ENCODE measurements at places on chromosomes 6 and 20.

DNA sequence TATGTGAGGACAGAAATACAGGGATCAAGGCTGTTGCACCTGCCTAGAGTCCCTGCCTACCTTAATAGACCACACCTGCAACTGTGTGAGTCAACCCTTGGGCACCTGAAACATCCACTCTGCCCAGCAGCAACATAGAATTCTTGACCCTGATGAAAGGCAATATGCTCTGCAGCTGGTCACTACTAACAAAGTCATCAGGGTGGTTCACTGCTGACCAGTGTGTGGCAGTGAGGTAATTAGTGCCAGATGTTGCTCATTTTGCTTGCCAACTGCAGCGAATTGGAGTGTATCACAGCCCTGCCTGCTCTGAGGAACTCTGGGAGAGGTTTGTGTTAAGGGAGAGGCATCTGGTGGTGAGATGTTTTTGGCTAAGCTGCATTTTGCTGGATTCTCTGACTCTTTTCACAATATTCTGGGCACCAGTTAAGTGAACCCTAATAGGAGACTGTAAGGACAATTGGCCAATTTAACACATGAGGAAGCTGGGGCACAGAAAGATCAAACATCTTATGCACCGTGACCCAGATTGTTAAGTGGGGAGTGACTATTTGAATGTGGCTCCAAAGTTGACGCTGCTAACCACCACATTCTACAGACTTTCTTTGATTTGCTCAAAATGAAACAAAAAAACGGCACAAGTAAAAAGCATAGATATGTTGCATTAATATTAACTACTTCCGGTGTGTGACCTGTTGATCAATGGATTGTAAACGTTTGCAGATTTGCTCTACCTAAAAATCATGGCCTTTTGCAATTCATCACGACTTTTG is 61.9 kb upstream of the OPRM1 start:
- no peak for DNase-seq

DNA sequence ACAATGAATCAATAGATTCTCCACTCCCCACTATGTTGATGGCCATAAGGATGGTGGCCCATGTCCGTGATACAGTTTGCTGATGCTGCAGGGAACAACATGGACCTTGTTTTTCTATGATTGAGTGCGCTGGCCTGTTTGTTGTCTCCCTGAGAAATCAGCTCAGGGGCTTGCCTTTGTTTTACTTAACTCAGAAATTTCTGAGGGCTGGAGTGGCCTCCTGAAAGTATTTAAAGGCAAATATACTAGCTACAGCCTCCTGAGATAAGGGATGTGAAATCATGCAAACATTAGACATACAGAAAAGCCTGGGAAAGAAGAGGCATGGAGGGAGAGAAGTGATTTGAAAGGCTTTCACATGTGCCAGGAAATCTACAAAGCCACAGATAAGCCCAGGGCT is 170.3 kb upstream of the FLRT3 start:
- no peak for DNase-seq

- DNase-seq, result no peak
Measured at GRCh38 chr6:126574301-126574700, 234.4 kb downstream of the CENPW start.

GRCh38 chr20:50333131-50333670 is 142.6 kb downstream of the CEBPB start:
- no peak for DNase-seq

- DNase-seq, result peak; percentile 70
Measured at GRCh38 chr6:125747589-125748405, 1.6 kb upstream of the HEY2 start.

GRCh38 chr20:1332749-1333300 is 3.9 kb upstream of the SDCBP2 start:
- peak; percentile 47 for DNase-seq

GRCh38 chr6:93341900-93342613 is 77.3 kb downstream of the EPHA7 start:
- no peak for DNase-seq
